NCI-H2081 treated with DMSO at 0.1 percent for 48 hours (cell line): ENCODE measurements at places on chromosomes 7 and 10.

- no peak for DNase-seq
These were observed 228.4 kb downstream of the CUX1 start for GRCh38 chr7:102045681-102046372.

DNA sequence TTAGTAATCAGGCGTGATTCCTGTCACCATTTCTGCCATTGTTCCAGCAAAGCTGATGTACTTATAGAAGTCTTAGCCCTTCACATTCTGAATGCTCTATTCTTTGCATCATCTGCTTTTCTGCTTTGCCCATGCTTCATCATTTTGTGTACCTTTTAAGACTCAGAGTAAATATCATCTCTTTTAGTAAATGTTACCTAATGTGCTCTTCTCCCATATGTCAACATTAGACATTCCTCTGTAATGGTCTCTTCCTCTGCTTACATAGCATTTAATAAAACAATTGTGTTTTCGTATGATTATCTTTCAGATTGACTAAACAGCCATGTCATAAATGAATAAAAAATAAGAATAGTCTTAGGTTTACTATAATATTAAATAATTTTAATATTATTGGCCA lies 719.6 kb upstream of the GRM3 start:
- no peak for DNase-seq

DNA sequence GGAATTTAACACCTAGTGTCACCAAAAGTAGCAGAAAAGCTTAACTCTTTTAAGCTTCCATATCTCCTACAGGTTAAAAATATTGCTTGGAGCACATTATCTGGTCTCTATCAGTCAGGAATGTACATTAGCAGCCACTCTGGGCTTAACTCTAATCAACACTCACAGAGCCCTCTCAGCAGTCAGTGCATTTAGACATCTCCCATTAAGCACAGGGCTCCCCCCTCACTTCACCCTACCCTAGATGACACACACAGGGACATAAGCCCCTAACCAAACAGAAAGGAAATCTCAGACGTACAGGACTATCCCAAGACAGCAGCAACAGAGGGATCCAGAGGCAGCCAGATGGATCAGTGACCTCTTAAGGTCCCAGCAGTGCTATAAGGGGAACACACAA lies 26.4 kb downstream of the FBXW4 start:
- no peak for DNase-seq

DNA sequence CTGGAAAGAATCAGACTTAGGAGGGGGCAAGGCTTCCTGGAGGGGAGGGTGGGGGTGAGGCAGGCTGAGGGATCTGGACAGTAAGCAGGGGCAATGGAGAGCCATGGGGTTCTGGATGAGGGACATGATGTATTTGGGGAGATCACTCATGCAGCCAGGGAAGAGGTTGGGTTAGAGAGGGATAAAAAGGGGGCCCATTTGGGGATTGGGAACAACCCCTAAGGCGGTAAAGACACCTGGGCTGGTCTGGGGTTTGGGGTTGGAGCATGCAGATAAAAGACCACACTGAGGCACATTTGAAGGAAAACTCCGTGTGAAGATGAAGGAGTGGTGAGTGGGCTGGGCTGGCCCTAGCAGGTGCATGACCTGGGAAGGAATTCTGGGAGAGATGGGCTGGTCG lies 30.8 kb downstream of the HIF1AN start:
- DNase-seq = no peak

- no peak for DNase-seq
These were observed 348.1 kb downstream of the TFEC start for GRCh38 chr7:115682507-115682906.

GRCh38 chr10:104119996-104120395 lies 2.0 kb upstream of the SFR1 start:
- DNase-seq = no peak
